Activated CD4-positive, alpha-beta T cell treated with anti-CD3 and anti-CD28 coated beads, Interleukin-2, amount 50 U/mL, for 24 hours (primary cell): ENCODE measurements at places on chromosomes 2 and 18.

- no peak for DNase-seq
These were observed 124.5 kb downstream of the PMAIP1 start for GRCh38 chr18:60024345-60024744.

- DNase-seq, result no peak
These were observed 7.4 kb downstream of the ANKAR start for GRCh38 chr2:189681903-189682302.

DNA sequence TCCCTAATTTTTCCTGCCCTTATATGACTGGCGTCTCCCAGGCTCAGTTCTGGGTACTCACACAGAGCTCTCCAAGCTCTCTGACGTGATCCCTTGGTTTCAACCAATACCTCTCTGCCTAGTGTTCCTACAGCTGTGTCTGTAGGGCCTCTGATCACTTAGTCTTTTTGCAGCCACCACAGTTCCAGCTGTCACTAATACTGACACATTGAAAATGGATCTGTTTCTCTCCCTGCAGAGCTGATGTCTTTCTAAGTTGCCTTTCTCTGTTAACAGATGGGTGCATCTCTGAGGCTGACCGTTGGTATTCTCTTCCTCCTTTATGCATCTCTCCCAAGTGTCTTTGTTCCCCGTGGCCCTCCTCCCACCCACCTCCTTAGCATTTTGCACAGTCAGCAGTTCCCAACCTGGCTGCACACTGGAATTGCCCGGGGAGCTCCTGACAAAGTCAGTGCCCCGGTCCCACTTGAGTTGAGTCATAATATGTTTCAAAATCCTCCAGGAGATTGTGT is 62.5 kb downstream of the CERS6 start:
- DNase-seq, result no peak

- DNase-seq, result no peak
These were observed 10.1 kb downstream of the COL4A4 start for GRCh38 chr2:227153758-227154486.
